ENCODE measurements at places on chromosomes 5 and 9.
A peak's percentile ranks its signal among the peaks of the same experiment; 100 is the strongest.

DNA sequence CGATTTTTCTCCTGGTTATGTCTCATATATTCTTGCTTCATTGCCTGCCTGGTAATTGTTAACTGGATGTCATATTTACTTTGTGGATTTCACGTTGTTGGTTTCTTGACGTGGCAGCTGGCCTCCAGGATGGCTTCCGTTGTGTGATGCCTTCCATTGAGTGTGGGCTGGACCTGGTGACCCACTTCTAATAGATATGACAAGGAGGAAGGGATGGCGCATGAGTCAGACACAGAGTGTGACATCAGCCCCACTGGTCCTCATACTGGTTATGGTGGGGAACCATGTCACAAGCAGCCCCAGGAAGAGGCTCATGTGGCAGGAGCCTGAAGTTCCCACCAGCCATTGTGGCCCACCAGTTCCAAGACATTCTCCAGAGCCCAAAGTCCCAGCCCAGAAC, 6.4 kb upstream of the PAEP start:
- DNase-seq: no peak

GRCh38 chr5:75214928-75215327, 21.8 kb downstream of the ANKRD31 start:
- DNase-seq: no peak

- DNase-seq: no peak
Measured at GRCh38 chr5:63553073-63553472, 409.2 kb downstream of the HTR1A start.

- no peak for DNase-seq
Measured at GRCh38 chr9:93684161-93684765, 107.9 kb downstream of the PHF2 start.

DNA sequence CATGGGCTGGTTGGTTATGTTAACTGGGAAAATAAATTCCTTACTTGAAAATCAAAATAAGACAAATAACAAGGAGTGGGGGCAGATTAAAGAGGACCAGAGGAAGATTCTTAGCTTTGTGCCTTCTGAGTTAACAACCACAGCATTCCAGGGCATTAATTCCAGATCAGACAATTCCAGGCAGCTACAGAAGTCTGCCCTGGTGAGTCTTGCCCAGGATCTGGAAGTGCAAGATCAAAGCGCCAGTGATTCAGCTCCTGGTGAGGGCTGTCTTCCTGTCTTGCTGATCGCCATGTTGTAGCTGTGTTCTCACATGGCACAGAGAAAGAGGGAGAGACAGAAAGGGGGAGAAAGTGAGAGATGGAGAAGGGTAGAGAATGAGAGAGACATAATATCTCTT, 65.6 kb downstream of the ANXA2R start:
- no peak for DNase-seq

DNA sequence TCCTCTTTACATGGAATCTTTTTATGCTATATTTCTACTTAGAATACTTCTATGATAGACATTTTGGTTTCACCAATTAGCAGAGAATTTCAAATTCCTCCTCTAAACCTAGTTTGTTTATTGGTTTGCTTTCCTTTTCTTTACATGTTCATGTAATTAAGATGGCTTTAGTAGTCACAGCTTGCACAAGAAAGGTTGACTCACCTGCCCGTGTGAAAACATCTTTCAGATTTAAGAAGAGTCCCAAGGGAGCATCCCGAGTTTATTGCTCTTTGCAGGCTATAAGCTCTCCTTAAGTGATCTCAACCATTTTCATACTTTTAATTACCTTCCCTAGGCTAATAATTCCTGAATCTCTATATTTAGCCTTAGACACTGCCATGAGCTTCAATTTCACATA, 28.9 kb downstream of the TYRP1 start:
- peak; percentile 35 for DNase-seq

DNA sequence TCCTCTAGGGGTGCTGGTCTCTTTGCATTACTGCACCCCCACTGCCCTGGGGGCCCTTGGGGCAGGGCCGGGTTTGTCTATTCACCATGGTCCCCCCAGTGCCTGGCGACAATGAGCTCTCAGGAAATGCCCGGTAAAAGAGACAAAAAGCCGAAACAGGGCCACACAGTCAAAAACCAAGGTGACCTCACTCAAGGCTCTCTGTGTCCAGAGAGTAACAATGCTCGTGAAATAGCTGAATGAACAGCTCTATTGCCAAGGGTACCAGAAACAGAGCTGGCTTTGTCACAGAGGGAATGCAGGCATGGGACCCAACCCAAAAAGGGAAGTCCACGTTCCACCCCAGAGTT, 16.0 kb downstream of the SH3PXD2B start:
- DNase-seq: no peak
